NCI-H2081 treated with DMSO at 0.1 percent for 48 hours (cell line): ENCODE measurements at places on chromosomes 11 and 22.

- no peak for DNase-seq
Measured at GRCh38 chr11:118241764-118242098, 10.4 kb downstream of the MPZL3 start.

DNA sequence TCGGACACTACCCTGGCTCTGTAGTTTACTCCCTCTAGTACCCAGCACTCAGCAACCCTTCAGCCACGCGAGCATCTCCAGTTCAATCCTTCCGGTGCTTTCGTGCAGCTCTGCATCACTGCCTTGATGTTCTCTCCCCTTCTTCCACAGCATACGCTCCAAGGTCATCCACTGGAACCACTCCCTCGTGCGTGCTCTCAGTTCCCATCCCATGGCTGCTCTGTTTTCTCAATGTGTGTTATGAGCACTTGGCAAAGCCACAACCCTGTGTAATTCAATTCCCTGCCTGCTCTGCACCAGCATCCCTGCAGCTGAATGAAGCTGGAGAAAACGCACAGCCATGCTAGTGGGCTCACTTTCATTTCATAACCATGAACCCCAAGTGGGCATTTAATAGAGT lies 38.5 kb upstream of the NFRKB start:
- DNase-seq, result no peak

GRCh38 chr11:32478277-32478731 lies 43.0 kb upstream of the WT1 start:
- DNase-seq, result no peak

GRCh38 chr11:61671527-61671926 lies 8.7 kb upstream of the DAGLA start:
- DNase-seq, result no peak

DNA sequence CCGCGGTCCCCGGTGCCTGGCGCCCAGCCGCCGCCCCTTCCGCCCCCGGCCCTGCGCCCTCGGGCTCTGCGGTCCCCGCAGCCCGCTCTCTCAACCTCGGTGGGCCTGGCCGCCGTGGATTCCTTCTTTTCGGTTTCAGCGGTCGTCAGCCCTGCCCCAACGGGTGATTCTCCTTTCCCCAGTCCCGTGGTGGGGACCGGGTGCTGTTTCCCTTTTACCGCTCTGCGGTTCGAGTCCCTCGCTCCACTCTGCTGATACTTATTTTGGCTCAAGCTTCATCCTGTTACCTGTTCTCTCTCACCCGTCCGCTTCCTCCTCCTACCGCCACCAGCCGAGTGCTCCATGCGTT lies 494 bp downstream of the ZDHHC5 start:
- DNase-seq, result no peak

- DNase-seq, result no peak
Measured at GRCh38 chr11:74268456-74268855, 43.0 kb downstream of the P4HA3 start.

DNA sequence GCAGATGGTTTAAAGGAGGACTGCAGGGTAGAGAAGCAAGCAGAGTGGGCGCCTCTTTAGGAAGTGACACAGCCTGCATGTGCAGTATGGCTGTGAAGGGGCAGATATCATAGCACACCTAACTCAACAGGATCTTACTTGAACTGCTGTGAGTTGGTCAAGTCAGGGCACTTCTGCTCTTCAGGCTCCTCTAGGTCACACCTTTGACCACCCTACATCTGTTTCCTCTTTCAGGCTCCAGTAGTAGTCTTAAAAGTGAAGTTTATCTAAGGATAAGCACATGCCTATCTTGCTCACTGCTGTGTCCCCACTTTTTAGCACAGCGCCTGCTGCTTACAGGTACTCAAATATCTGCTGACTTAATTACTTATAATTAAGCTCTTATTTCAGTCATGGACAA lies 6.5 kb downstream of the MRPL16 start:
- DNase-seq, result no peak

DNA sequence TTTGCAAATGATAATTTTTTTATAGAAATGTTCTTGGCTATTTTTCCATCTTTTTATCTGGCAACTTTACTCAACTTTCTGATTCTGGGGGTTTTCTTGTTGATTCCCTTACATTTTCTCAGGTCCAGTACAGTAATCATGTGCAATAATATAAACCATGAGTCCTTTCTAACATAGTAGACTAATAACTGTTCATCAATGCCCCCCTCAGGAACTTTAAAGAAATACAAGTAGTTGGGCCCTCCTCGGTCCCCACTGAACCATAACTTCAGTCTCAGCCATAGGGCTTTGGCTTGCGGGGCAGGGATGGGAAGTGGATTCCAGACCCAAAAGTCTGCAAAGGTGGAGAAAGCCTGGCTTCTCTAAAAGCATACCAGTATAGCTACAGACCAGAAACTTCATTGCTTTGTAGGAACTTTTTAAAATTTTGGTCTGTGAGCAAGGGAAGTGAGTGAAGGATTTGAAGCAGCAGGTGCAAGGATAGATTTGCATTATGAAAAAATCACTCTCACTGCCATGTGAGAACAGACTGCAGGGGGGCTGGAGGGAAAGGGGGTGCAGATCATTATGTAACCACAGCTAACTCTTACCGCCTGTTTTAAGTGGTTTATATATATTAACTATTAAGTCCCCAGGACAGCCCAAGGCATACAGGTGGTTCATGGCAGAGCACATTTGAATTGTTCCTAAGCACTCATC lies 10.4 kb upstream of the TUB start:
- DNase-seq, result no peak

GRCh38 chr22:38845004-38845740 lies 1.3 kb upstream of the NPTXR start:
- DNase-seq, result no peak

- no peak for DNase-seq
Measured at GRCh38 chr11:332651-333480, 12.2 kb upstream of the IFITM3 start.

GRCh38 chr22:46738647-46739093 lies 618 bp upstream of the CERK start:
- DNase-seq, result no peak

- DNase-seq, result no peak
Measured at GRCh38 chr22:31044262-31044861, 36.8 kb upstream of the SMTN start.

DNA sequence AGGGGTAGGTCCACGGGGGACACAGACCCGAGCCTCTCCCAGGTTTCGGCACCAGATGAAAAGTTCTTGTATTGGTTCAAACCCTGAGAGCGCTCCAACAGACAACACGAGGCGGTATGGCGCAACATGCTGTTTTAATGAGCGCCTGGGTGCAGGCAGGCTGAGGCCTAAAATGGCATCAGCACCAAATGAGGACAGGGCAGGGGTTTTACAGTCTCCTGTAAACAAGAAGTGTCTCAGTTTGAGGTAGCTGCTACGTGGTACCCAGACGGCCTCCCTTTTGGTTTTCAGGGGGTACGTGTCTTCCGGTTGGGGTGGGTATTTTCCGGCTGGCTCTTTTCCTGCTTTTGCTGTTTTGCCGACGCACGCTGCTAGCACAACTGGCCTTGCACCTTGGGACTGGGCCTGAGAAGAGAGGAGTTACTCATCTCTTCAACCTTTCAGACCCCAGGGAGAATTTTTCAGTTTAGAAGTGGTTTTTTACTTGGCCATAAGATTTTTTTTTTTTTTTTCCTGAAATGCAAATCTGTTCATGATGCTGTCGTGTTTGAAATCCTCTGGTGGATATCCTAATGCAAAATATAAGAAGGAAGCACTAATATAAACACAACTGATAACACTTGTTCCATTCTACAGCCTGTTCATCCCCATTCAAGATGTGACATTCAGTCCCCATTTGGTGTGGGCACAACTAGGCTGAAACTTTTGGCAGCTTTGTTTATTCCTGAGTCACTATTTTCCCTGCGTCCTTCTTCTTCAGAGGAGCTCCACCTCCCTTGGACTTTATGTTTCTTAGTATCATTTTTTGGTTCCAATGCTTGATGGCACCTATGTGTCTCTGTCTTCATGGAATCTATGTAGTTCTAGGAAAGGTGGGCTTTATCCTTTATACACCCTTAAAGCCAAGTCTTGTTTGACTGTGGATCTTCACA lies 6.5 kb downstream of the PPFIBP2 start:
- DNase-seq, result no peak

- no peak for DNase-seq
Measured at GRCh38 chr11:33861386-33861785, 30.5 kb downstream of the LMO2 start.

DNA sequence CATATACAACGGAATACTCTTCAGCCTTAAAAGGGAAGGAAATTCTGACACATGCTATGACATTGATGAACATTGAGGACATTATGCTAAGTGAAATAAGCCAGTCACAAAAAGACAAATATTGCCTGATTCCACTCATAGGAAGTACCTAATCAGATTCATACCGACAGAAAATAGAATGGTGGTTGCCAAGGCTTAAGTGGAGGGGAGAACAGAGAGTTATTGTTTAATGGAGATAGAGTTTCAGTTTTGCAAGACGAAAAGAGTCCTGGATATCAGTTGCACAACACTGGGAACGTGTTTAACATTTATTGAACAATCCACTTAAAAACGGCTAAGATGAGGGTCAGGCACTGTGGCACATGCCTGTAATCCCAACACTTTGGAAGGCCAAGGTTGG lies 45.6 kb upstream of the HIPK3 start:
- DNase-seq, result no peak

DNA sequence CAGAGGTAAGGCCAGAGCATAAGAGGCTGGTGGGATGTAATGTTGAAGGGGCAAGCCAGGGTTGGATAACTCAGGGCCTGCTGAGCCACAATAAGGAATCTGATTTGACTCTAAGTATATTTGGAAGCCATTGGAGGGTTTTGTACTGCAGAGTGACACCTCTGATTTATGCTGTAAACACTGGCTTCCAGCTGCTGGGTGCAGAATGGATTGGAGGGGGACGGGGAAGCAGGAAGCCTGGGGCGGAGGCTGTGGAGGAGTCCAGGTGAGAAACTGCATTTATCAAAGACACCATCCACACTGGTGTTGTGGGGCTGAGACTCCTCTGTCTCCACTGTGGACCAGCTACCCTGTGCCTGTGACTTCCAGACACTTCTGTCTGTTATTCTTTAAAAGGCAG lies 26.8 kb downstream of the MIAT start:
- no peak for DNase-seq

DNA sequence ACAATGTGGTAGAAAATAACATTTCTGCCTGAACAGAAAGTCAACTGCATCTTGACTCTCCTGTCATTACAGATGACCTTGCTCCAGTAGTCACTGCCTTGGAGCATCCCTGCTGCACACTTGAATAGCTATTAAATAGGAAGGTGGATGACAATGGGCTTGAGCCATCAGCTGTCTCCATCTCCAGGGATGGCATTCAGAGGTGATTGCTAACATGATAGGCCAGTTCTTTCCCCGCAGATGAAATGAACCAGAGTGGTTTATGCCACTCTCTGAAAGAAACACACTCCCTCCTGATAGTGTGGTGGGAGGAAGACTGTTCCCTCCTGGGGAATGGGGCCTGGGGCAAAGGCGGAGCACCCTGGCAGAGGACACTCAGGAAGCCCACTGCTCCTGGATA lies 57.1 kb upstream of the OLFML1 start:
- DNase-seq, result no peak
